Left renal pelvis (tissue), 4 donors: ENCODE measurements at places on chromosomes 12 and 14. TPM values are rescaled to one million over a fixed set of nuclear protein-coding genes. Genes with fewer than 3 reads are reported as not detected.

The CLEC2A gene
- not detected for polyA plus RNA-seq

The TAS2R30 gene
- polyA plus RNA-seq = 0.19 TPM

- no peak for DNase-seq
These were observed 7.0 kb upstream of the VRK1 start for GRCh38 chr14:96790186-96790585.

DNA sequence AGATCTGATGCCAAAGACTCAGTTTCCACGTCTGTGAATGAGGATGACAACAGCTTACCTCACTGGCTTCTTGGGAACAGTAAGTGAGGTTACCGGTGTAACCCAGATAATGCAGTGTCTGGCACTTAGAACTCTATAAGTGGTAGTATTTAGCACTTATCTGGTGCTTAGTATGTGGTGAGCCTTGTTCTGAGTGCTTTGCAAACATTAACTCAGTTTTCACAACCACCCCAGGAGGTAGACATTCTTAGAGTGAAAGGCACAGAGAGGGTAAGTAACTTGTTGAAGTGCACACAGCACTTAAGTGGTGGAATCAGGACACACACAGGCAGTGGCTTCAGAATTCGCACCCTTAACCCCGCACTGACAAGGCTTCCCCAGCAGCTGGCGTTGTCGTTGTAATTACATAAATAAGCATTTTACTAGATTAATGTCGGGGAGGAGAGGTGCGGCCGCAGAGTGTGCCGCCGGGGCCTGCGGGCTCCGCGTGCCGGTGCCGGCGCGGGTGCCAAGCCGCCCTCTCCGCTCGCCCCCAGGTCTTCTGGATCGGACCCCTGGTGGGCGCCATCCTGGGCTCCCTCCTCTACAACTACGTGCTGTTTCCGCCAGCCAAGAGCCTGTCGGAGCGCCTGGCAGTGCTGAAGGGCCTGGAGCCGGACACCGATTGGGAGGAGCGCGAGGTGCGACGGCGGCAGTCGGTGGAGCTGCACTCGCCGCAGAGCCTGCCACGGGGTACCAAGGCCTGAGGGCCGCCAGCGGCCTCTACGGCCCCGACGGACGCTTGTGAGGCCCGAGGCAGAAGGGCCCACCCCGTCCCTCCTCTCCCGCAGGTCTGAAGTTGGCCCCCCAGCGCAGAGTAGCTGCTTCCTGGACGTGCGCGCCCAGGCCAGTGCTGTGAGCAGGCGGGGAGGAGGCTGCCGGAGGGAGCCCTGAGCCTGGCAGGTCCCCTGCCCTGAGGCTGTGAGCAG lies 4.6 kb downstream of the AQP2 start:
- no peak for DNase-seq

- no peak for DNase-seq
These were observed 6.6 kb downstream of the APPL2 start for GRCh38 chr12:105229371-105229770.

DNA sequence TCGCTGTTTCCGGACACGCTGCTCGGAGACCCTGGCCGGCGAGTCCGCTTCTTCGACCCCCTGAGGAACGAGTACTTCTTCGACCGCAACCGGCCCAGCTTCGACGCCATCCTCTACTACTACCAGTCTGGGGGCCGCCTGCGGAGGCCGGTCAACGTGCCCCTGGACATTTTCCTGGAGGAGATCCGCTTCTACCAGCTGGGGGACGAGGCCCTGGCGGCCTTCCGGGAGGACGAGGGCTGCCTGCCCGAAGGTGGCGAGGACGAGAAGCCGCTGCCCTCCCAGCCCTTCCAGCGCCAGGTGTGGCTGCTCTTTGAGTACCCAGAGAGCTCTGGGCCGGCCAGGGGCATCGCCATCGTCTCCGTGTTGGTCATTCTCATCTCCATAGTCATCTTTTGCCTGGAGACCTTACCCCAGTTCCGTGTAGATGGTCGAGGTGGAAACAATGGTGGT lies 90.0 kb downstream of the GALNT8 start:
- DNase-seq = no peak

DNA sequence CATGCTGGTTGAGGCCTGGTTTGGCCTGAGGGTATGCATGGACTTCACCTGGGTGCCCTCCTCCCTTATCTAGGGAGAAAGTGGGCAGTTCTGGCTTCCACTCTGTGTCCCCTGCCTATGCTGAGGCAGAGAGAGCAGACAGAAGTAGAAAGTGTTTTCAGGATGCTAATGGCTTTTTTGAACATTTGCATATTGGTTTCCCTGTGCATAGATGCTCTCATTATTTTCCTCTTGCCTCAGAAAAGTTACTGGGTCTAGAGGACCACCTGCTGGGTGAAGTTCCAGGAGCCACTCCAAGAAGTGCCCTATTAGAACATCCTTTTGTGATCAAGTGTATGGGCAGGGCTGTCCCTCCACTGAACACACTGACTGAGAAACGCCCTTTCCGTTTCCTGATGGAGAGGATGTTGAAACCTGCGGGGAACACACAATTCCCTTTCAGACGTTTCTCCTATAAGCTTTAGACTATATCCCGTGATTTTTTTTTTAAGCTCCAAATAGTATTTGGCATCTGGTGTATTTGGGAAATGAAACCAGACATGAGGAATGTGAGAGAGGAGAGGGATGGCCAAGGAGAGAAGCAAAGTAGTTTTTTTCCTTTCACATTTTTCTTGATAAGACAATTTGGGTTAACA lies 66.6 kb downstream of the DAAM1 start:
- no peak for DNase-seq
